Naive thymus-derived CD4-positive, alpha-beta T cell (primary cell): ENCODE measurements at places on chromosomes 11 and 22. TPM values are rescaled to one million over a fixed set of nuclear protein-coding genes. Genes with fewer than 3 reads are reported as not detected.

DNA sequence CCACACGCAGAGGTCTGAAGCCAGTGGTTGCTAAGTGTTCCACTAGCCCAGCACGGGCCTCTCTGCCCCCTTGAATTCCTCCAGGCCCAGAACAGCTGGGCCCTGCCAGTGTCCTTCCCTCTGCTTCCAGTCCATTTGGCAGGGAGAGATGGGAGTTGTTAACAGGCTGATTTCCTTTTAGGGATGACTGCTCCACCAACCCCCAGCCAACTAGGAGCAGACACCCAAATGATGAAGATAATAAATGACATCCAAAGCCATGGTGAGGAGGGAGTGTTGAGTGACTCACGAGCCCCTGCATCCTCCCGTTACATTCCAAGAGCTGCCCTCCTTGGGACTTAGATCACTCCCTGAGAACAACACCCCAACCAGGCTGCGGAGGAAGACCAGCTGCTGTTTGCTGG, 20.6 kb downstream of the PARVA start:
- no peak for DNase-seq

DNA sequence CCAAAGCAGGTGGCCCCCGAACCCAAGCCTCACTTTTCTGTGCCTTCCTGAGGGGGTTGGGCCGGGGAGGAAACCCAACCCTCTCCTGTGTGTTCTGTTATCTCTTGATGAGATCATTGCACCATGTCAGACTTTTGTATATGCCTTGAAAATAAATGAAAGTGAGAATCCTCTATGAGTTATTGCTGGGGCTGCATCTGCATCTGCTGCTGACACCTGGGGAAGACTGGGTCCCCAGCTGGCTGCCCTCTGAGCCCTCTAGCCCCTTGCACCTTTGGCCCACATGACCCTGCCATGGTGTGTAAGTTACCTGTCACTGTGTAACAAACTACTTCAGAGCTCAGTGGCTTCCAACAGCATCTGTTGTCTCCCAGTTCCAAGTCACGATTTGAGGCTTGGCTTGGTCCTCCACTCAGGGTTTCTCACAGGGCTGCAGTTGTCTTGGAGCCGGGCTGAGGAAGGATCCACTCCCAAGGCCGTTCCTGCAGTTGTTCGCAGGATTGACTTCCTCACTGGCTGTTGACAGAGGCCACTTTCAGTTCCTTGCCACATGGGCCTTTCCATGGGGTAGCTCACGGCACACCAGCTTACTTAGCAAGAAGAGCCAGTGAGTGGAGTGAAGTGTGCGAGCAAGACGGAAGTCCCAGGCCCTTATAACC, 13.5 kb upstream of the UVRAG start:
- DNase-seq, result no peak

DNA sequence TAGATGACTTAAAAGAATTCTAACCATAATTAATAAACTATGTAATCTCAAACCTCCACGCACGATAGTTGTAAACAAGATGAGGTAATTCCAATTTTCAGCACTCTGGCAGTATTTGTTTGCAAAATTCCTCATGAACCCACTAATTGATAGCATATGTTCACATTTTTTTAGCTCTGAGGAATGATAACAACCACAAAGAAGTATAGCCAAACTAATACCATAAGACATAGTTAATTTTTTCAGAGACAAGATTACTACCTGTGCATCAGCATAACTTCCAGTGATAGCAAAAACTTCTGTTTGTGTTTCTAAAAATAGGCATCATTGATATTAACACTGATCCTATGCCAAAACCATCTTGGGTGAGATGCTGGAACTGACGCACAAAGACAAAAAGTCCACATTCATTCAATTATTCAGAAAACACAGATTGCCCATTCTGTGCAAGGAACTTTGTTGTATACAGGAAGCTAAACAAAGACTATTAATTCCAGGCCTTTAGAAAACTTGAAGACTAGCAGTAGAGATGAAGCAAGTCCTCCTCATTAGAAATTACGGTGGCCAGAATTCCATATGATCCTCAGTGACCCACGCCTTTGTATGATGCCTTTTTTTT, 57.7 kb downstream of the PDGFD start:
- DNase-seq, result no peak

- no peak for DNase-seq
Observed at GRCh38 chr11:93606314-93606713, 55.2 kb upstream of the CEP295 start.

The PNPLA5 gene
- polyA plus RNA-seq, result not detected

GRCh38 chr11:111586388-111586831, 15.8 kb upstream of the SIK2 start:
- DNase-seq, result peak; percentile 56

DNA sequence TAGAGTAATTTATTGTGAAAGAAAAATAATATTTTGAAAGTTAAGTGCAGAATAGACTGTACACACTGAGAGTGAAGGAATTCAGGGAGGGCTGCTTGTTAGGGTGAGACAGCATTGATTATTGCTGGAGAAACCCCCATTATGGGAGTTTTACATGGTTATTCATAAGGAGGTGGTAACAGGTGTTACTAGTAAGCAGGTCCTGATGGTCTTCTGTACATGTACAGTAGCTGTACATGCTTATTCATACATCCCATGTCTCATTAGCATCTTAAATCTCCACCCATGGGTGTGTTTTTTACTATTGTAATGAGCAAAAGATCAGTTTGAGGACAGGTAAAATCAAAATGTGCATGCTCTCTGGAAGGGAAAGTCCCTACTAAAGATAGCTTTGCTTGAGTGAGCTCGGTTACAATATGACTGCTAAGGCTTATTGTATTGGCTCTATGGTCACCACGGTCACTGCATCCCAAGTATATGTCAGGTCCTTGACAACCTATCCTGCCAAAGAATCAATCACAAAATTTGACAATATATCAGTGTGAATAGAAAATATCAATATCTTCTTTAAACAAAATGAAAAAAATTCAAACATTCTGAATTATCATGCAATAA, 6.2 kb downstream of the KDM4F start:
- no peak for DNase-seq

DNA sequence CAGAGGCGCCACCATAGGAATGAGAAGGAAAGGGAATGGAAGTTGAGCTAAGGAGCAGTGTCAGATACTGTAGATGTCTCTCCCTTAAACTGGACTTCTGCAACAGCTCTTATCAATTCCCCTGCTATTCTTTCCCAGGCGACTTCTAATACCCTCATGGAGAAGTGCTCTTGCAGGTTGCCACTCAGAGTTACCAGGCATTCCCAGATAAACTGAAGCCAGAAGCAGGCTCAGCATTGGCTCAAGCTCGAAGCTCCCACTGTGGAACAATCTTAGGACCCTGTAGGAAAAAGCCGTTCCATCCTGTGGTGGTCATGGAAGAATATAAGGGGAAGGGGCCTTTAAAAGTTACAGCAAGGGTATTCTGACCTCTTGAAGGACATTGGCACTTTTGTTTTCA, 208.7 kb upstream of the PLET1 start:
- DNase-seq, result no peak

The OR8D4 gene
- not detected for polyA plus RNA-seq
